PC-9 (cell line): ENCODE measurements at places on chromosomes 6 and 20. TPM values are rescaled to one million over a fixed set of nuclear protein-coding genes. Genes with fewer than 3 reads are reported as not detected.

Gene LAMA2
- total RNA-seq, result 2.3 and 2.8 TPM in 2 replicates

Gene HSD17B8
- 16.4 and 25.4 TPM in 2 replicates for total RNA-seq

DNA sequence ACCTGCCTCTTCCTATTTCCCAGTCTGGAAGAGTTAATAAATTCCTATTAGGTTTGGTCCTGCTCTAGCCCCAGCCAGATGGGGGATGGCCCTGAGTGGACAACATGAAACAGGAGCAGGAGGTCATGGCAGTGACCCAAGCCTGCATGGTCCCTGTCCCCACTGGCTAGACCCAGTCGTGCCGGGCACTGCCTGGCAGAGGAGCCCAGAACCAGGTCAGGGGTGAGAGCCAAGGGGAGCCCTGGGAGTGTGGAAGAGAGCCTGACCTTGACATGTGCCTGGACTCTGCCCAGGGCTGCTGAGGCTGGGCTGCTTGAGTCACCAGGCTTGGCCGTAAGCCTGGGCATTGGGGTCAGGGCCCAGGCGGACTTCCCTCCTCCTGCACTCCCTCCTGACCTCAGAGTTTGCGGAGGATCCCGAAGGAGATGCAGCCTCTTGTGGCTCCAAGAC is 3.6 kb downstream of the AVP start:
- H3K27me3 ChIP-seq, result no peaks in the 10 kb centered on the region
- DNase-seq, result peak; percentile 71
- no peak overlapping the region for H3K27ac ChIP-seq
- H3K36me3 ChIP-seq, result no peaks in the 10 kb centered on the region
- peaks cover 12% of the 10 kb centered on the region for H3K4me1 ChIP-seq
- H3K4me3 ChIP-seq, result no peak overlapping the region

- DNase-seq, result no peak
- H3K4me3 ChIP-seq, result no peak overlapping the region
- no peaks in the 10 kb centered on the region for H3K27me3 ChIP-seq
- H3K27ac ChIP-seq, result no peak overlapping the region
- H3K4me1 ChIP-seq, result peaks cover 44% of the 10 kb centered on the region
Observed at GRCh38 chr6:148438632-148439031, 96.0 kb downstream of the SASH1 start.

Gene OR2H2
- not detected in 2 replicates for total RNA-seq

- DNase-seq, result peak; percentile 68
- H3K36me3 ChIP-seq, result no peaks in the 10 kb centered on the region
- peak overlapping the region; percentile 67 for H3K27ac ChIP-seq
- H3K4me3 ChIP-seq, result peak overlapping the region; percentile 69
- peaks cover 14% of the 10 kb centered on the region for H3K4me1 ChIP-seq
- H3K27me3 ChIP-seq, result no peaks in the 10 kb centered on the region
Observed at GRCh38 chr20:5127204-5127858, 523 bp downstream of the CDS2 start.

- no peak for DNase-seq
- H3K27me3 ChIP-seq, result no peaks in the 10 kb centered on the region
- H3K36me3 ChIP-seq, result no peaks in the 10 kb centered on the region
- H3K27ac ChIP-seq, result 0 out of 2 replicates have a peak overlapping the region, but pooled peaks have one; percentile 17
Observed at GRCh38 chr20:19761841-19762240, 3.8 kb downstream of the RIN2 start.

- H3K36me3 ChIP-seq, result no peaks in the 10 kb centered on the region
- H3K27ac ChIP-seq, result no peak overlapping the region
- DNase-seq, result peak; percentile 76
Observed at GRCh38 chr20:54292185-54292584, 84.3 kb downstream of the PFDN4 start.

Gene TEAD3
- total RNA-seq, result 33.1 and 40.1 TPM in 2 replicates

GRCh38 chr6:63910863-63911551 is 275.4 kb downstream of the PHF3 start:
- DNase-seq, result no peak
- no peaks in the 10 kb centered on the region for H3K4me1 ChIP-seq
- no peaks in the 10 kb centered on the region for H3K27me3 ChIP-seq
- H3K27ac ChIP-seq, result no peak overlapping the region
- no peak overlapping the region for H3K4me3 ChIP-seq

GRCh38 chr6:12483712-12484111 is 193.6 kb downstream of the EDN1 start:
- no peaks in the 10 kb centered on the region for H3K36me3 ChIP-seq
- H3K27me3 ChIP-seq, result no peaks in the 10 kb centered on the region
- DNase-seq, result peak; percentile 70
- H3K4me1 ChIP-seq, result peaks cover 30% of the 10 kb centered on the region
- H3K4me3 ChIP-seq, result peak overlapping the region; percentile 35; the same call in 1 of the 2 replicates
- peak overlapping the region; percentile 82 for H3K27ac ChIP-seq

DNA sequence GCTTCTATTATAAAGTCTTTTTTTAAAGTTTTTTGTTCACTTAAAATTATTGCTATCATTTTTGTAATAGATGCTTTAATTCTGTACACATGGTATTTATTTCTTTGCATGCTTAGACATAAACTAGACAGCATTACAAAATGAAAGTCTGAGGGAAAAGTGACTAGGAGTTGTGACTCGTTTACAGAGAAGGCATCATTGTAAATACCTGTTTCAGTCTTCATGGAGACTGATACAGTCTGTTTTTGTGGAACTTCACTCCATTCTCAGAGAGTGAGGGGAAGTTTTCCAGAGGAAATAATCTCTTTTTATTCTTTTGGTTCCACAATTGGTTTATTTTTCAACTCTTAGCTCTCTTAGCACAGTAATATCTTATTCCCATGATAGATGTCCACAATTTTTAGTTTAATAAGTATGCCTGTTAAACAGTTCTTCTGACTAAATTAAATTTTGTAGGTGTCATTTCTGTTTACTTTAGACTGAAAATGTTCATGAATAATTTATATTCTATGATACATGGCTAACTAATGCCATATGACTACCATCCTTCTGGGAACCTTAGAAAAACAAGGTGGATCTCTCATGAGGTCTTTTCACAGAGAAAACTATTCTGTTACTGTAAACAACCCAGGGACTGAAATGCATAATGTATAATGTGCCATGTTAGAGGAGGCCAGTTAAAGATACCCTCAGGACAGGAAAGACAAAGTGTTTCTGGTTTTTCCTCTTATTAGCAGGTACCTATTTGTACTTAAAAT is 69.2 kb downstream of the MYO6 start:
- H3K4me1 ChIP-seq, result no peaks in the 10 kb centered on the region
- H3K27ac ChIP-seq, result 0 out of 2 replicates have a peak overlapping the region, but pooled peaks have one; percentile 4
- H3K4me3 ChIP-seq, result no peak overlapping the region

DNA sequence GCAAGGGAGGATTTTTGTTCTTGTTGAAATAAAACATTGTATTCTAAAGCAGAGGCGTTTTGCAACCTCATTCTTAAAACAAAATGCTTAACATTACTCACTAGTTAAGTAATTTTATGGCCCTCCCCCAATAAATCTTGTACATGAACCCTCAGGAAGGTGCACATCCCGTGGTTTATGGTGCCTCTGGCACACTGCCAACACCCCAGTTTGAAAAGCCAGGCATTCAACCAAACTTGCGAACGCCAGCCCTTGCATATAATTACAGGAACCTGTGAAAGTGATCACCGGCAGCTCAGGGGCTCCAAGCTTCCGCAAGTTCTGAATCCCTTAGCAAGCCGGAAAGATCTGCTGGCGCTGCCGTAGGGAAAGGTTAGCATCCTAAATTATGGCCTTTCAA is 1109.0 kb upstream of the FLRT3 start:
- H3K27ac ChIP-seq, result no peak overlapping the region
- no peak for DNase-seq
- no peaks in the 10 kb centered on the region for H3K4me1 ChIP-seq
- H3K36me3 ChIP-seq, result no peaks in the 10 kb centered on the region

DNA sequence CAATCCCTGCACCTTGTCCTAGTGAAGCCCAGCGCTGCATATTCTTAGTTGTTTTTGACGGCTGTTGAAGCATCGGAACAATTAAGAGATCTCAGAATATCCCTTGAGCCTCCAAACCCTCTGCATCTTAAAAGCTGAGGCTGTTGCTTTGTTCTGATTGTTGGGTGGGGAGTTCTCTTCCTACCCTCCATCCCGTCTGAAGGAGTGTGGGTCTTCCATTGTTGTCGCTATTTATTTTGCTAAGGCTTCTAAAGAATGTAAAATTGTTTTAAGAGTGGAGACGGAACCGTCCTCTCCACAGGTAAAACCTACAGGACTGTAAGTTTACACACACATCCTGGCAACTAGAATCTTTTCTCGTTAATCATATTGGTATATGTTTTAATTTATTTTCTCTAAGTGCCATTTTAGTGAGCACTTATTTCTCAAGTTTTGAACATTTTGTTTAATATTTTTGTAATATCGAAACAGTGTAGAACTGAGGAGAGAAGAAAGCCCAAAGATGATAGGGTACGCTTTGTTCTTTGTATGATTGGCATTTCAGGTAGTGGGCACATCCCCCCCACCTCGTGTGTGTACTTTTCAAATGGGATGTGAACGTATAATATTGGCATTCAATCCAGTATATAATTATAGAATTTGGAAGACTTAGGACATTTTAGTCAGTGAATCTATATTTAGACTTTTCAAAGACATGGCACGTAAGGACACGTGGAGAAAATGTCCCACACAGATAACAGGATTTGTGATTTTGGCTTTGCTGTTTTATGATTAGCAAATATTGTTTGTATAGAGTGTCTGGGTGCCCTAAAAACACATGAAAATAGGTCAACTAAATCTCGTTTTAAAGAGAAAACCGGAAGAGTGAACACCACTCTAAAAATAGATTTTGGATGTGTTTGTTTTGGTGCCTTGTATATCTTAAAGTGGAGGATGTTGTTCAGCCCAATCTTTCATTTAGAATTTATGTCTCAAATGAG is 1.3 kb downstream of the RNF146 start:
- no peak for DNase-seq
- peaks cover 30% of the 10 kb centered on the region for H3K4me1 ChIP-seq
- peak overlapping the region; percentile 65 for H3K4me3 ChIP-seq

Gene TMEM200A
- total RNA-seq, result not detected in 2 replicates

DNA sequence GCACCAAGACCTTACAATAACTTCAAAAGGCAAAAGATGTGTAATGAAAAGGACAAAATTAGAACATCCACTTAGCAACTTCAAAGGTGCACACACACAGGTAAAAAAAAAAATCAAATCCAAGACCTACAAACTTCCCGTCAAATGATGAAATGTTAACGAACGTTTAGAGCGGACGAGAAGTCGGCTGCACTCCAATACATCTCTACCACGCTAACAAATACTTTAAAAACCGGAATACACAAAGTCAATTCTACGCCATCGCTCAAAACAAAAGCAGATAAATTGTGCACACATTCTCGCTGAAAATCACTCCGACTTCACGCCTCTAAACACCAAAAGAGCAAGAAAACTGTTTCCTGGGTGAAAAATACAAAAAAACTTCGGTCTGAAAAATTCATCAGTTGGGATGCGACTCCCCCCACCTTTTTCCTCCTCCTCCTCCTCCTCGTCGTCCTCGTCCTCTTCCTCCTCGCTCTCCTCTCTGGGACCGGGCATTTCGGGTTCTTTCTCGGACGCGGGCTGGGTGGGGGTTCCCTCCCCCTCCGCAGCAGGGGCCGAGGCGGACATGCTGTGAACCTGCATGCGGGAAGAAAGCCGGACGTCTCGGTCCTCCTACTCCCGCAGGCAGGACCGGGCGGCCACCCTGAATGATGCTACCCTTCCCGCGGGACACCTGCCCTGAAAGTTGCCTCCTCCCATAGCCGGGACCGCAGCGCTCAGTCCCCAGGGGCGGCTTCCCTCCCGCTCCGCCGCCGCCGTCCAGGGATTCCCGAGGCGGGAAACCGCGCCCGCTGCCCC is 712 bp downstream of the DEK start:
- peaks cover 41% of the 10 kb centered on the region for H3K4me1 ChIP-seq
- H3K27ac ChIP-seq, result peak overlapping the region; percentile 73
- no peaks in the 10 kb centered on the region for H3K27me3 ChIP-seq

- no peak overlapping the region for H3K4me3 ChIP-seq
- H3K27ac ChIP-seq, result peak overlapping the region; percentile 61
- no peaks in the 10 kb centered on the region for H3K27me3 ChIP-seq
- no peaks in the 10 kb centered on the region for H3K36me3 ChIP-seq
- peak; percentile 86 for DNase-seq
Observed at GRCh38 chr6:84193114-84193708, 34.2 kb downstream of the CEP162 start.

DNA sequence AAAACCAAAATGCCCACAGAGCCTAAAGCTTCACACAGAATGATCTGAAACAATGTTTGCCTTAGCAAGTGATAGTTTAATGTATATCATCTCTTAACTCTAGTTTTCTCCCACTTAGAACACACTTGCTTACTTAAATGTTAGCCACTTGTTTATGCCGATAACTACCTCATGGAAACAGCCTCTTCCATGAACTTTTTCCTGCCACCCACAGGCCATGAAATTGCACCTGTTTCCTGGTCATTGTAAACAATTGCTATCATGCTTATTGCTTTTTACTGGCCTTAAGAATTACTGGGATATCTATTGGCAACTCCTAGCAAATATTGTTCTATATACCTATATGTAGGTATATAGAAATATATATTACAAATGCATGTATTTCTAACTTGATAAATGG is 231.1 kb downstream of the HDGFL1 start:
- no peak overlapping the region for H3K4me3 ChIP-seq
- no peaks in the 10 kb centered on the region for H3K27me3 ChIP-seq
- no peak for DNase-seq
- H3K4me1 ChIP-seq, result no peaks in the 10 kb centered on the region

Gene ZSCAN9
- total RNA-seq, result 19.2 and 20.4 TPM in 2 replicates

Gene MCHR2
- not detected in 2 replicates for total RNA-seq

GRCh38 chr20:43096931-43097260 is 92.8 kb downstream of the PTPRT start:
- H3K27ac ChIP-seq, result no peak overlapping the region
- no peaks in the 10 kb centered on the region for H3K36me3 ChIP-seq

Gene RSPO3
- not detected in 2 replicates for total RNA-seq

DNA sequence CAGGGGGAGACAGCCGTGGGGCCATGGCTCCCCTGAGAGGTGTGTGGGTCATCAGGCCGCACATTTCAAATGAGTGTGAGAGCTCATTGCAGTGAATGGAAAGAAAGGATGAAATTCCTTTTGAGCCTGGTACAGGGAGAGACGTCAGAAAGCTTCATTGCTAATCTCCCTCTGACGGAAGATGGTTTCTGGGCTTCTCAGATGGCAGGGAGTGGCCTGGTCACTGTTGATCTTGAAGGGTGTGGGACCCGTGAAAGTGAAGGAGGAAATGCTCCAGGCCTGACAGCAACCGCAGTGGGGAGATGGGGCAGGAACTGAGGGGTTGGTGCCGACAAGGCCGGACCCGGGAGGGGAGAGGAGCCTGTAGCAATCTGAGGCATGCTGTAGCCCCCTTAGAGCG is 127.4 kb downstream of the MYLK4 start:
- H3K27ac ChIP-seq, result no peak overlapping the region
- H3K36me3 ChIP-seq, result no peaks in the 10 kb centered on the region
- peak; percentile 42 for DNase-seq
- no peak overlapping the region for H3K4me3 ChIP-seq
- no peaks in the 10 kb centered on the region for H3K4me1 ChIP-seq
